Left cardiac atrium (tissue), 4 donors: ENCODE measurements at places on chromosomes 2 and 18. TPM values are rescaled to one million over a fixed set of nuclear protein-coding genes. Genes with fewer than 3 reads are reported as not detected.

The GPAT2 gene
- 6.8 TPM for total RNA-seq

The CCDC141 gene
- total RNA-seq, result 97.5 TPM

The EFEMP1 gene
- total RNA-seq, result 171 TPM

The CTLA4 gene
- 0.34 TPM for total RNA-seq

The DYTN gene
- not detected for total RNA-seq

The BUB1 gene
- total RNA-seq, result 0.76 TPM

The C2orf80 gene
- total RNA-seq, result not detected

GRCh38 chr2:104888489-104889258, 34.8 kb downstream of the POU3F3 start:
- DNase-seq, result no peak

- no peak for DNase-seq
These were observed 366.6 kb upstream of the MC4R start for GRCh38 chr18:60739212-60739611.

DNA sequence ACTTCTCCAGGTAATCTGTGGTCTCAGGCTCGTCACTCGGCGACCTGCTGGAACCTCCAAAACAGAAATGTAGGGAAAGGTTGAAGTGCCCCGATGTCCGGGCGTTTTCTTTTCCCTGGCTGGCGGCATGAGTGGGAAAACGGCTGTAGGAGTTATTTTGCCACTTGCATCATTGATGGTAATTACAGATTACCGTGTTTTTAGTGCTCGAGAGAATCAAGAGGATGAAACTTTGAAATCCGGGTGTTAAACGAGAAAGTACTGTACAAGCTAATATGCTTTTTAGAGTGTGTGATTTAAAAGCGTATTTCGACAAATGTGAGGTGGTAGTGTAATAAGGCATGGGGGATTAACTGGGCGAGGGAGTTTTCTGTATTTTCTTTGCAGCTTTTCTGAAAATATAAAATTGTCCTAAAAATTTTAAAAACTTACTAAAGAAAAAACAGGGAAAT, 819 bp downstream of the GRHL1 start:
- DNase-seq, result no peak

DNA sequence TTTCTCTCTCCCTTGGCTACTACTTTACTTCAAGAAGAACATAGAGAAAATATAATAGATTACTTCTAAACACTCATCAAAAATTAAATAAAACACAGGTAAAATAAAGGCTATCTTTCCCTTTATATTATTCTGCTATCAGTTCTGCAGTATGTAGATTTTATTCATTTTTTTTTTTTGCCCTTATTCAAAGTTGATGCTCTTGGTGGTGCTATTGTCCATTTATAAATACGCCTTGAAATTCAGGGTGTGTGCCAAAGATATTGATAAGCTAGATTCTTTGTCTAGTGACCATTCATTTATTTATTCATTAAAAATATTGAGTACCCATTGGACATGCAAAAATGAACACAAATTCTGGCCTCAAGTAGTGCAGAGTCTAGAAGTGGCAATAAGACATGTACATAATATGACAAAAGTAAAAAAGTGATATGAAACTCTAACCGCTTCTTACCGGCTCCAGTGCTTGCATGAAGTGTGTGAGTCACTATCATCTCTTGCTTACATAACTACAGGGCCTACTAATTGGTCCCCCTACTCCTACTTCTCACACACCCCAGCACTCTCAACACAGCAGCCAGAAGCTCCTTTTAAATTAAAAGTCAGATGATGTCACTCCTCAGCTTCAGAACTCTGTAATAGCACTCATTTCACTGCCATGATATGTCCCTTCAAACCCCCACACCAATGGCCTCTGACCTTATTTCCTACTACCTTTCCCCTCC, 208.3 kb upstream of the FANCL start:
- no peak for DNase-seq

- DNase-seq, result no peak
These were observed 2.2 kb upstream of the PLB1 start for GRCh38 chr2:28493636-28494035.

GRCh38 chr2:130304726-130305125, 38.0 kb upstream of the IMP4 start:
- DNase-seq, result no peak

- no peak for DNase-seq
These were observed 27.8 kb downstream of the ID2 start for GRCh38 chr2:8709611-8710010.

DNA sequence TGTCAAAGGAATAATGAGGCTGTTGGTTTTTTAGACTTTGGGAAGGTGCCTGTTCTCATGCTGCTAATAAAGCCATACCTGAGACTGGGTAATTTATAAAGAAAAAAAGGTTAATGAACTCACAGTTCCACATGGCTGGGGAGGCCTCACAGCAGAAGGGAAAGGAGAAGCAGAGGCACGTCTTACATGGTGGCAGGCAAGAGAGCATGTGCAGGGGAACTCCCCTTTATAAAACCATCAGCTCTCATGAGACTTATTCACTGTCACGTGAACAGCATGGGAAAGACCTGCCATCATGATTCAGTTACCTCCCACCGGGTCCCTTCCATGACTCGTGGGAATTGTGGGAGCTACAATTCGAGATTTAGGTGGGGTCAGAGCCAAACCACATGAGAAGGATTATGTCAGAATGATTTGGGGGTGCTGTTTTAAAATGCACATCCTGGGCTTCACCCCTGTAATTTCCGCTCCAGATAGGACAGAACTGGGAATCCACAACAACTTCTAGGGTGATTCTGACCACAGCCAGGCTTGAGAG, 37.8 kb downstream of the TCF7L1 start:
- DNase-seq, result no peak

- peak; percentile 89 for DNase-seq
These were observed 79.2 kb downstream of the LAMA1 start for GRCh38 chr18:7038330-7038851.

- DNase-seq, result no peak
These were observed 8.1 kb upstream of the GPBAR1 start for GRCh38 chr2:218252509-218253231.
